ENCODE measurements at places on chromosomes 3 and 15.

GRCh38 chr15:36406911-36407310, 172.5 kb upstream of the CDIN1 start:
- no peak for DNase-seq

- DNase-seq, result no peak
Measured at GRCh38 chr3:55686426-55687254, 199.5 kb upstream of the WNT5A start.

DNA sequence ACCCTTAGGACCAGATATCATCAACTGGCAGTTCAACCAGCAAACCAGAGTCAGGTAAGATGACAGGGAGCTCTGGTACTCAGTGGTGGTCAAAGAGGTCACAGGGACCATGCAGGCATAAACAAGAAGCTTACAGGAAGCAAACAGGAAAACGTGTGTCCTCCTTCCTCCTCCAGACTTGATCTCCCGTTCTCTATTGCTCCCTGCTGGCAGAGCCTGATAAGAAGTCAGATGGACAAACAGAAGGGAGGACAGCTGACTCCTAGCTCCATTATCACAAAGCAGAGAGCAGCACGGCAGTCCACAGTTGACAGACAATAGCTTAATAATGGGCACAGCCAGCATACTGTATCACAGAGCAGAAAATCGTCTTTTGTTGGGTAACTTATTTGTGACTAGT, 156.5 kb upstream of the SLC2A2 start:
- DNase-seq, result no peak

- DNase-seq, result no peak
Measured at GRCh38 chr3:184380185-184380626, 352 bp downstream of the CHRD start.

DNA sequence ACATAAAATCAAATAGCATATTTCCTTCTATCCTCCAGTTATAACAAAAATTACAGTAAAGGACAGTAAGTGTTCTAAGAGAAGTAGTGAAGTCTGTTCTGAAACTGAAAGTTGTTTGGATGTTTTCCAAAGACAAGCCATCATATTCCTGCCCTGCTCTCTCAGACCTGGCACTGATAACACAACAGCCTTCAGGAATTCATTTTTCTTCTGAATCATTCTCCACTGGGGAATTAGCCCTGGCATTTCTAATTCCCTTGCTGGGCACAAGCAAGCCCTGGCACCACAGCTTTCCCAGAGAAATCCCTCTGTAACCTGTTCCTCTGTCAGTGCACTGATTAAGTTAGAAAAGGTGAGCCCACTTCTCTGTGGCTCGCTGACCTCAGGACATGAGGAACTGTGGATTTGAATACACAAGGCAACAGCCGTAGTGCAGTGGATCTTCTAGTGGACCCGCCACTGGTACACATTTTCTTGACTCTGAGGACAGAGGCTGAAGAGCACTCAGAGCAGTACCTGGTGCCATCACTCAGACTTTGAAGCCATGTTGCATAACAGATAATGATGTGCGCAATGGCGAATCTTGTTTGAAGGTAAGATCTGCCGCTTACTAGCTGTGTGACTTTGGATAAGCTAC, 61.6 kb downstream of the WWTR1 start:
- DNase-seq, result no peak

GRCh38 chr3:43093006-43093405, 12.9 kb downstream of the POMGNT2 start:
- DNase-seq, result no peak

- no peak for DNase-seq
Measured at GRCh38 chr3:71064956-71065763, 518.4 kb downstream of the FOXP1 start.

DNA sequence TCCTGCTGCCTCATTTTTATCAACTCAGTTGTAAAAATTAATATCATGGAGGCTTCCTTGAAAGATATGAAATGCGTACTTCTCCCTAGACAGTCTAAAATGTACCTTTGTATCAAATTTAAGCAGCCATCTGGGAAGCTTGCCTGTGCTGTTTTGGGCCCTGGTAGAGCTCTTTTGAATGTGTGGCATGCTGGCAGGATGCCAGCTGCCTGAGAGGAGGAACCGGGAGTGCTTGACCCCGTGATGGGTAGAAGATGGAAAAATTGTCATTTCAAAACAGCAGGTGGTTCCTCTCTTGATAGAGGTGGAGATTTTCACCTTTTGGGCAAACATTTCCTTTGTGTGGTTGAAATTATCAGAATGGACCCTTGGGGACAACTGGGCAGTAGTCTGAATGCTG, 245.3 kb downstream of the RPLP1 start:
- DNase-seq, result no peak

DNA sequence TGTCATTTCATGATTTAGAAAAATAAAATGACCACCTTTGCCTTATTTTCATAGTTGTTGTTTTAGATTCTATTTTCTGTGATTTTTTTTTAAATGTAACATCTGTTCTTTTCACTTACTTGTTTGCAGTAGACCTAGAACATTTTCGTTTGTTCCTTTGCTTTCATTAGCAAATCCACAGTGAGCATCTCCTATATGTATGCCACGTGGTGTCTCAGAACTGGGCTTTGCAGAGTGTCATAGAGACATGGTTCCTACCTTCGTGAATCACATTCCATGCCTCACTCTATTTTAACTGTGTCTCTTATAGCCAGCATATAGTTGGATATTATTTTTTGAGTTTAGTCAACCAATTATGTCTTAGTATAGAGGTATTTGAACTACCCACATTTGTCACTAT, 118.2 kb downstream of the KLF13 start:
- no peak for DNase-seq

DNA sequence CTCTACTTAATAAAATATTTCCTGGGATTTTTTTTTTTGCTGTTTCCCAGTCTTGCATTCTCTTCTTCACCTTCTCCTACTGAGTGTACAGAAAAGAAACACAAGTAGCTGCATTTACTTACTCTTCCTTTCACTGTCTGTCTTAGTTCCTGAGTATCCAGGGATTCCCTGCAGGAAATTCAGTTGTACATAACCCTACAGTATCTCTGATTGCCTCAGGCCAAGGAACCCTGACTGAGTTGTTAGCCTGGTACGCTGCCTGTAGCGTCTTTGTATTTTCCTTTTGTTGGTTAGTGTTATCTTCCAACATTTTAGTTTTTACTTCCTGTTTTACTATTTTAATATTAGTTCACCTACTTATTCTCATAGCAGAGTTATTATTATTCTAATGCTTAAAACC, 142.5 kb upstream of the ROBO1 start:
- no peak for DNase-seq

DNA sequence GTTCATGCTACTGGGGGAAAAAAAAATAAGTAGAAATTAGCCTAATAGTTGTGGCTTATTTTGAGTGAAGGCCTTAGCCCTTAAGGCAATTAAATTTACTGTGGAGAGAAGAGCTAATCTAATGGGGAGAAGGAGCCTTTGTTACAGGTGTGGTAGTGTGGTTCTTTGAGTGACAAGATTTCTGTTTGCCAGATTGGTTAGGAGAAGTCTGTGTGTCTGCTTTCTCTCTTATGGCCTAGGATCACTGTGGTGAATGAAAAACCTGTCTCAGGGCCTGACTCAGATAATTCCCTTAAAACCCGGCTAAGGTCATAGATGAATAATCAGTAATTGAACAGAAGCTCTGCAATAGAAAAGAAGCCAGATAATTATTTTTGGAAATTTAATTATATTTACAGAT, 27.0 kb downstream of the OPA1 start:
- DNase-seq, result no peak

- DNase-seq, result no peak
Measured at GRCh38 chr3:52350981-52351761, 35.1 kb downstream of the DNAH1 start.

DNA sequence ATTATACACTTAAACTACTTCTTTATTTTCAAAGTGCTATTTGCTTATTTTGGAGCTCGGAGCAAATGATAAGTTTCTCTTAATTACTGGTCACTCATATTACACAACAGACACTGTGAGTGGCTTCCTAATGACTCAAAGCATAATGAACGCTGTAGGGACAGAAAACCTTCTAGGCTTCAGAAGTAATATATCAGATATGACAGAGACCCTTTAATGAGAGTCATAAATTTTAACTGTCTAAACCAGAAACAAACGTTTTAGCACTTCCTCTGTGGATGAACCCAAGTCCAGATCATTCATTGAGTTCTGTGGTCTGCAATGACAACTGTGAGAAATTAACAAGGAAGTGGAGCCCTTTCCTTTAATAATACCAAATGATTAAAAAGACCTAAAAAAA, 66.6 kb downstream of the ARPP21 start:
- no peak for DNase-seq

DNA sequence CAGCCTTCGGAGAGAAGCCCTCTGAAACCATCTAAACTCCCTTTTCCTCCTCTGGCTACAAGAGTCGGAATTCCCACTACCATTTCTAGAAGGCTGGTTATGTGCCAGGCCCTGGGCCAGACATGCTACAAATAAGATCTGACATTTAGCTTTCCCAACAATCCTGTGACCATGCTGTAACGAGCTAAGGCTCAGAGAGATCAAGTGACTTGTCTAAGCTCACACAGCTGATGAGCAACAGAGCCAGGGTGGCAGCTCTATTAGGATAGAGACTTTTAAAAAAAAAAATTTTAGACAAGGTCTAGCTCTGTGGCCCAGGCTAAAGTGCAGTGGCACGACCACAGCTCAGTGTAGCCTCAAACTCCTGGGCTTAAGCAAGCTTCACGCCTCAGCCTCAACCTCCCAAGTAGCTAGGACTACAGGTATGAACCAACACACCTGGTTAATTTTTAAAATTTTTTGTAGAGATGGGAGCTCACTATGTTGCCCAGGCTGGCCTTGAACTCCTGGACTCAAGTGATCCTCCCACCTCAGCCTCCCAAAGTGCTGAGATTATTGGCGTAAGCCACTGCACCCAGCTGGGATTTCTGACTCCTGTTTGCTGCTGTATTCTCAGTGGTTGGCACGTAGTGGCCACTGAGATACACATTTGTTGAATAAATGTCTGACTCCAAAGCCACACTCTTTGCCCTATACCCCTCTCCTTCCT, 34.6 kb downstream of the LSM3 start:
- no peak for DNase-seq

GRCh38 chr15:50260969-50261496, 4.5 kb downstream of the HDC start:
- DNase-seq, result no peak

DNA sequence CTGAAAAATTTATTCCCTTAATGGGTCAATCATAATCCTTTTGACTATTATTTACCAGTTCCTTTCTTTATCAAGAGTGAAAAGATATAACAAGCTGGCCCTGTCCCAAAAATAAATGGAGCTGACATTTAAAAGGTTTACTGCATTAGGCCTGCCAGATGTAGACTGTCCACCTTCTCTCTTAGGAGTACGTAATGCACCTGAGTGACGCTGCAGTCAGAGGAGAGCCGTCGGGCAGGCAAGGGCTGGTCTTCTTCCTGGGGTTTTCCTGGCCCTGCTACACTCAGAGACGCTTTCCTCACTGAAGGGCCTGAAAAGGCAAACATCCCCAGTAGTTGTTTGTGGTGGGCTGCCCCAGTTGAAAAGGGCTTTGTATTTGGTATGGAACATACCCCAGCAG, 27.6 kb downstream of the NEK4 start:
- no peak for DNase-seq

DNA sequence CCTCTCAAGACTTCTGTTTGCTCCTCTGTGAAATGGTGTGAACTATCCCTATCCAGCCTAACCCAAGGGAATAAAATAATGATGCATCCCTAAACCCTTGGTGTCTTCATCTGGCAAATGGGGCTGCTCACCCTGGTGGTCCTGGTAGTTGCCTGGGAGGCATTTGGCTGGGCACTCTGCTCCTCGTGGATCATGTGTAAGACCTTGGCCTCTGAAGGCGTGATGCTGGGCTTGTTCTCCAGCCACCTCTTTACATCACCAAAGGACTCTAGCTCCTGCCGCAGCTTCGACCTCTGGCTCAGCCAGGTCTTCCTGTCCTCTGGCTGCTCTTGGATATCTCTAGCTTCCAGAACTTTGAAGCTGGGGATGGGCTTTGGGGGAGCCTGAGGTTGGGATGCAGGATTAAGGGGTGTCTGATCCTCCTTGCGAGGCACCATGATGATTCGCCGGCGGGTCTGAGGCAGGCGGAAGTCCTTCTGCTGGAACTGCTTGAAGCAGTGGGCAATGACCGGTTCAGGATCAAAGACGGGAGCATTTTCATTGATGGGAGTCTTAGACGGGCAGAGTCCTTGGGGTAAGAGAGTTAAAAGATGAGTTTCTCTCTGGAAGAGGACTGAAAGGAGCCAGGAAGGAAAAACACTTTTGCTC, 7.1 kb downstream of the EFCAB12 start:
- no peak for DNase-seq

GRCh38 chr3:172261054-172261453, 187.2 kb downstream of the GHSR start:
- no peak for DNase-seq

DNA sequence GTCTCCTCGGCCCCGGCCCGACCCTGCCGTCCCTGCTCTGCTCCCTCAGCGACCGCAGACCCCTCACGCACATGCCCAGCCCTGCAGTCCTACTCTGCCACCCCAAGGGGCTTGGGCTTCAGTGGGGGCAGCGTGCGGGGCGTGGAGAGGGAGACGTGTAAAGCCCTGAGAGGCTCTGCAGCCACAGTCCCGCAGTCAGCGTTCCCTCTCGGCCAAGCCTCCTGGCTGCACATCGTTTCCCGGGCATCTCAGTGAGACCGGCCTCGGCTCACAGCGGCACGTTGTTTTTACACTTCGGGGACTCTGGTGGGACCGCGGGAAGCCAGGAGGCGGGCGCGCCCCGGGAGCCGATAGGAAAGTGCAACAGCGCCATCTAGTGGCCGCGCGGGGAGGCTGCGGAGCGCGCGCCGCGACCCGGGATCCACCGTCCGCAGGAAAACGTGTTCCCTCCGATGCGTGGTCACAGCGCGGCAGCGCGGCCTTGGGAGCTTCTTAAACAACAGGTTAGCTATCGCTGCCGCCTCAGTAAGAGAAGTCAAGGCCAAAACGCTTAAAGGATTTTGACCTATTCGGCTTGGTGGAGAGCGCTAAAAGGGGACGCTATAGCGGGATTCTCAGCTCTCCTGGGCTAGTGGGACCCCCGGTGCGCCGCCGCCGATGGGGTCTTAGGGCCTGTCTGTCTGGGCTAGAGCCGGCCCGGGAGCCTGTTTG, 226.8 kb upstream of the IGF1R start:
- DNase-seq, result peak; percentile 42

GRCh38 chr3:133833267-133833666, 27.7 kb downstream of the SRPRB start:
- no peak for DNase-seq

DNA sequence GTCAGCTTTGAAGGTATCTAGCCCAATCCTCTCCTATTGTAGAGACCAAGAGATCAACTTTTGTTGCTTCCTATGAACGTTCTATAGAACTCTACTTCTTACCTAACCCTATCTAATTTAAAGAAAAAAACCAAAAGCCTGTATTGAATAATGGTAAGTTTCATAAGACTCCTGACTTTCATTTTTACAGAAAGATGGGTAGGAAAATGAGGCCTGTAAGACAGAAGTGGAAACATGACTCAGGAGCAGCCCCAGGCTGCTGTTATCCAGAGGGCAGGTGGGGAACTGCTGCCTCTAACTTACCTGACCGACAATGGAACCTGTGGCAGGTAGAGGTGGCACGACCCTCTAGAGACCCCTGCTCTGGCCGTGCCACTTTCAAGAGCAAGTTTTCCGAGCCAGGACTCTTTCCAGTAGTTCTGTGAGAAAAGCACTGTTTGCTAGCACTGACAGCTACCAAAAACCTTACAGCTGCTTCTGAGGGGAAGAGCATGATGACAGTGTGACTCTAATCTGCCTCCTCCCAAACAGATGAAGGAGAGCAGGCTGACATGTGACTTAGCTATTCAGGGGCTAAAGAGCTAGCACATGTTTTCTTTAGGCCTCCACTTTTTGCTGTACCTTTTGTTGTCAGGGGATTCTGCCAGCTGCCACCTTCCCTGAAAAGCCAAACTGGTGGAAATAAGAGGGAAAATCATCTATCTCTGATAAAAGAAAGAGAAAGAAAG, 17.5 kb downstream of the POPDC2 start:
- DNase-seq, result no peak
